ENCODE measurements at places on chromosomes 2 and 18.

- no peak for DNase-seq
These were observed 115.3 kb downstream of the FEZ2 start for GRCh38 chr2:36482576-36483214.

GRCh38 chr2:11430729-11431128 is 35.2 kb downstream of the E2F6 start:
- DNase-seq, result no peak

- DNase-seq, result no peak
These were observed 45.4 kb upstream of the FAHD2A start for GRCh38 chr2:95356821-95357700.

DNA sequence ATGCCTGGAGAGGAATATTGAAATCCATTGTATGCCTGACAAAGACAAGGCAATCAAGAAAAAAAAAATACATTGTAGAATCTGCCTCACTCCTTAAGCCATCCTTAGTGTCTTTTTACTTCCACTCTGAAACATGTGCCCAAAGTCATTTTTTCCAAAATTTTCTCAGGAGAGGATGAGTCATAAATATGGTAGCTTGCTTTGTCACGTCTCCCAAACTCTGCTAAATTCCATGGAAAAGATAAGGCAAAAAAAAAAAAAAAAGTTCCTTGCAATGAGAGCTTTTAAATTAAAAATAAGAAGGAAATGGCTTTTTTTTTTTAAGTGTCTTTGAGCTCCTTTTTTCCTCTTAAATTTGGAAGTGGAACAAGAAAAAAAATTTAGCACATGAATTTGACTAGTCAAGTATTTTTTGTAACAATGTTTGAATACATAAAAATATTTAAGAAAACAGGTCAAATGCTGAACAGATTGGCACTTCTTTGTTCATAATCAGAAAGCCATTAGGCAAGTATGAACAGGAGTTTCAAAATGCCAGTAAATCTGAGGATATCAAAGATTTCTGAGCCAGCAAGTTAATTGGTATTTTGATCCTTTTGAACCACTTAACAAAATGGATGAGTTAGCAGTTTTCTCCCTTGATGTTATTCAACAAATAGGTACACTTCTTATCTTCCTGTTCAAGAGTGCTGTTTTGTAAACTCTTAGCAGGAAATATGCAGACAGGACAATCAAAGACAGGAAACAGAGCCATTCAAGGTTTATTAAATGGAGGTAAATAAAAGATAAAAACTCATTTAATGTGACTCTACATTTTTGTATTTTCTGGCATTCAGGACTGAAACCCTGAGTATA is 247.3 kb upstream of the SP5 start:
- DNase-seq, result no peak

- no peak for DNase-seq
These were observed 124.1 kb downstream of the EN1 start for GRCh38 chr2:118723394-118723793.

- no peak for DNase-seq
These were observed 1633.7 kb upstream of the CELF4 start for GRCh38 chr18:39199231-39199855.

GRCh38 chr2:38620282-38620977 is 17.7 kb upstream of the HNRNPLL start:
- no peak for DNase-seq

- DNase-seq, result no peak
These were observed 755.7 kb upstream of the SLC8A1 start for GRCh38 chr2:41207578-41207977.

DNA sequence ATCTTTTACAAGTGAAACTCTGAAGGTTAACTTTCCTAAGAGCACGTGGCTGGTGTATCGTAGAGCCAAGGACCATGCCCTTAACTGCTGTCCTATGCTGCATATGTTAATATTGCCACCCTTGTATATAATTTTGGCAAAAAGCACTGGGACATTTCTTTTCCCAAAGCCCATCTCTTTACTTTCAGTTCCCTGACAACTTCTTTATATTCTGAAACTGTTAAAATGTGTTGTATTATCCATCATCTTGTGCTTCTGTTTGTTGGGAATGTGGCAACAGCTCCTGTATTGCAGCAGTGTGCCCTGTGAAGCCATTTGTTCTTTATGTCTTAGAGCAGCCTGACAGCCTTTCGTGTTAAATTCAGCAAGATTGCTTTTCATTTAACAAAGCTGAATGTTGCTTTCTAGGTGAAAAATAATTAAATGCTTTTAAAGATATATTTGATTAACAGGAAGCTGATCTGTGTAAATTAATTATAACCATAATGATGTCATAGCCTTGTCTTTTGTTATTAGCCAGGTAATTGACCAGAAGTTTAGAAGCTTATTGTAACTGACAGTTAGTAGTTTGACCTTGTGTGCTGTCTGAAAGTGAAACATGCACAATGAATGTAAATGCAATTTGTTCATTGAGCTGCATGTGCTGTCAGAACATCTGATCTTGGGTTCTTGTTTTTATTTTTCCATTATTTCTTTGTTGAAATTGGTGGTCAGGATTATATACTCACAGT is 9.7 kb downstream of the RHBDD1 start:
- no peak for DNase-seq

GRCh38 chr2:219508971-219509779 is 5.1 kb upstream of the ASIC4 start:
- no peak for DNase-seq

- DNase-seq, result no peak
These were observed 1176.2 kb downstream of the SUCLG1 start for GRCh38 chr2:83282841-83283240.

- DNase-seq, result no peak
These were observed 102.6 kb downstream of the TNS1 start for GRCh38 chr2:217900010-217900779.

- no peak for DNase-seq
These were observed 19.8 kb downstream of the MAP4K4 start for GRCh38 chr2:101717071-101717845.

GRCh38 chr2:69789772-69790600 is 39.5 kb upstream of the GMCL1 start:
- DNase-seq, result peak; percentile 24
